Activated naive CD4-positive, alpha-beta T cell treated with anti-CD3 and anti-CD28 coated beads, Interleukin-2, amount 50 U/mL, for 72 hours (primary cell): ENCODE measurements at places on chromosomes 4 and X.

GRCh38 chr4:78293821-78294301, 236.7 kb downstream of the FRAS1 start:
- DNase-seq = no peak

GRCh38 chrX:151386838-151387459, 10.1 kb upstream of the VMA21 start:
- DNase-seq = no peak

- DNase-seq = no peak
Observed at GRCh38 chr4:186854256-186854655, 130.6 kb upstream of the FAT1 start.

GRCh38 chr4:184403384-184403781, 71.0 kb downstream of the IRF2 start:
- DNase-seq = no peak

- no peak for DNase-seq
Observed at GRCh38 chrX:22542641-22543040, 269.9 kb downstream of the CBLL2 start.

DNA sequence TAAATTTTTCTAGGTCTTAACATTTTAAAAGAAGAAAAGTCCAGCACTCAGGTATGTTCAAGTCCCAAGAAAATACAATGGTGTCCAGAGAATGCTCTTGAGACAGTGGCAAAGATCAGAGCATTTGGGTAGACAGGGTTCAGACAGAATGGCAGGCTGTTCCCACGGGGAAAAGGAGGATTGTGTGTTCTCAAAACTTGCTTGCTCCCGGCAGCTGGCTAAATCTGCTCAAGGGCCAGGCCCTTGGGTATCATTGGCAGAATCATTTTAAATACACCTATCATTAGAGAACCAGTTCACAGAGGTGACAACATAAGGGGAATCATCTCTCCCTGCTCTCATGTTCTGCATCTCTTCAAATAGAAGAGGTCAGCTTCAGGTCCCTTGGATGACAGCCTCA, 456.3 kb downstream of the DTHD1 start:
- DNase-seq = no peak

- no peak for DNase-seq
Observed at GRCh38 chrX:19848110-19848509, 39.3 kb downstream of the SH3KBP1 start.

GRCh38 chr4:94390804-94391410, 48.3 kb upstream of the HPGDS start:
- DNase-seq = peak; percentile 11

- DNase-seq = no peak
Observed at GRCh38 chr4:108683479-108683878, 33.1 kb downstream of the OSTC start.

DNA sequence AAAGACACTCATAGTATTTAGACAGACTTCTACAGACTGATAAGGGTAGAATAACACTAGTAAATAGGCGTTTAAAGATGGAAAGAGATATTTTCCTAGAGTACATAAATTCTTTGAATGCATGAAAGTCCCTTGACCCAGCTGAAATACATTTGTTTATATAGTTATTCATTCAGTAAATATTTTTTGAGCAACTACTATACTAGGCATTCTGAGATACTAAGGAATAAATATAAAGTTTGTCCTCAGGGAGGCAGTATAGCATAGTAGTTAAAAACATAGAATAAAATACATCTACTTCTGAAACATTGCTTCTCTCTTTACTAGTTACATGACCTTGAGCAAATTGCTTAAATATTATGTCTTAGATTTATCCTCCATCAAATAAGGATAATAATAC, 27.4 kb downstream of the HMGN5 start:
- DNase-seq = no peak

DNA sequence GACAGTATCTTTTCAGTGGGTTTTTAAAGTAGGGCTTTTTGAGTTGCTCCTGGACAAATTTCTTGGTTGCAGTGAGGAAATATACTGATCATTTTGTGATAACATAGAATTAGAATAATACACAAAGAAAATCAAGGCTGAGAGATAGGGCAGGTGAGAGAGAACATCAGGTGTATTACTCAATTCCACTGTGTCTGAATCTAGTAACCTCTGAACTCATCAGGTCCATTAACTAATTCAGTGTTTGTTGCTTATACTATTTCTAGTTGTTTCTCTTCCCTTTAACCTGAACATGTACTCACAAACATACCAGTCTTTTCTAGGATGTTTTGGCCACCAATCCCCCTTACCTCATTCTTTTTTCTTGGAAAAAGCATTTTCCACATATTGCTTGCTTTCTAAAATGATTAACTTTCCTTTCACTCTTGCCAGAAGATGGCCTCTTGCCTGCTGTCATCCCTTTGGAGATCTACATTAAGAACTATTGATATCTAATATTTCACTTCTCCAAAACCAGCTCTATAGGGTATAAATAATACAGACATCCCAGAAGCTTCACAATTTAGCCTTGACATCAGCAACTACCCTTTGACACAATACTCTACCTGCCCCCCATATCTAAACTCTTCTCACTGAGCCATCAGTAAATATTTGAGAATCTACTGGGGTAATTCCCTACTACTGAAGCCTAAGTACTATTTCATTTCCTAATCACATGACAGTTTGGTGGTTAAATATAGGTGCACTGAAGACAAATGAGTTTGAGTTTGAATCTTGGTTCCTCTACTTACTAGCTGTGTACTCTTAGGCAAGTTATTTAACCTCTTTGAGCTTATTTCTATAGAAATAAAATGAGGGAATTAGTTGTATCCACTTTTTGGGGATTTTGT, 470.8 kb upstream of the IGFBP7 start:
- DNase-seq = no peak

- no peak for DNase-seq
Observed at GRCh38 chr4:169774466-169775445, 17.0 kb upstream of the HPF1 start.

DNA sequence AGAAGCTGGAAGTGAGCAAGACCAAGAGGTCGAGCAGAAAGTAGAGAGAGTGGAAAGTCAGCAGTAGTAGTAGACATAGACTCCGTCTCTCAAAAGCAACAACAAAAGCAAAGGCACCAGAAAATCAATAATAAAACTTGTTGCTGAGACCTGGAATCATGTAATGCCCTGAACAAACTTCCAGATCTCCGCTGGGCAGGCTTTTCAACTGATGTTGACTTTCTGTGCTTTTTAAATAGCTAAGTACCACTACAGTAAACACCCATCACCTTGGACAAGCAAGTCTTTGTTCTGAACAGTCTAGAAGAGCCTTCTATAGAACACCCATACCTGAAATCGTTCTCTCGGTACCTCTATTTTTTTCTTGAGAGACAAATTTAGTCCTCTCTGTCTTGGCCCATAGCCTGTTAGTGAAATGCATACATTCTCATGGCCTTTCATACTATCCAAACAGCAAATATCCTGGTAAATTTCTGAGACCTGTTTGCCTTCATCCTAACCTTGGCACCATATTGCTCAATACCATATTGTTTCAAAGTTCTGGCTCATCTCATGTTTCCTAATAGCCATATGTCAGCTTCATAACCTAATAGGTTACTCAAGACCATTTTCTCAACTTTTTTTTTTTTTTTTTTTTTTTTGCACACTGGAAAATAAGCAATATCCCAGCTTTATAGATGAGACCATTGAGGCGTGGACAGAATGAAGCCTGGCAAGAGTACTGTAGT, 200.6 kb upstream of the RBPJ start:
- no peak for DNase-seq

- no peak for DNase-seq
Observed at GRCh38 chr4:80412322-80412721, 76.8 kb downstream of the CFAP299 start.

- no peak for DNase-seq
Observed at GRCh38 chr4:128858879-128859671, 49.6 kb downstream of the JADE1 start.

DNA sequence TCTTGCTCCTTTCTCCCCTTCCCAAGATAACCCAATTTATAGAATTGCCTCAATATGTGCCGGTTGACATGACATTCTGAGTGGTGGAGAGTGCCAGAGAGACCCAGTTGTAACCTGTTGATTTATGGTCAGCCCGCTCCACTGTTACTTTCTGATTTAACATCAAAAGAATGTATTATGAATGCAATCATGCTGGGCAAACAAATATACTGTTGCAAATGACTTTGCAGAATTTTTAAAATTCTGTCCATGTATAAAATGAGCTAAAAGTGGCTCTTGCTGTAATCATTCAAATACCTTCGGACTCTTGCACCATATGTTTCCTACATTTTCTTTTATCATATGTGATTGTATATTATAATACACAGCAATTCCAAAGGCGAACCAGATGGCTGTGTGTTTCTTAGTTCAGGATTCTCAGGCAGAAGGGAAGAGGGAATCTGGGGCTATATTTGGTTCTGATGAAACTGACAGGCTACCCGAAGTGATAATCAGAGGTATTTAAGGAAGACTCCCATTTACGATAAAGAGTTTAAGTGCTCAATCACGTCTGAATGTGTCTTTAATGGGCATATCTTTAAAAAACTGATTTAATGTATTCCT, 131.7 kb downstream of the CLCN4 start:
- no peak for DNase-seq

GRCh38 chr4:64465263-64465662, 56.0 kb upstream of the TECRL start:
- no peak for DNase-seq

DNA sequence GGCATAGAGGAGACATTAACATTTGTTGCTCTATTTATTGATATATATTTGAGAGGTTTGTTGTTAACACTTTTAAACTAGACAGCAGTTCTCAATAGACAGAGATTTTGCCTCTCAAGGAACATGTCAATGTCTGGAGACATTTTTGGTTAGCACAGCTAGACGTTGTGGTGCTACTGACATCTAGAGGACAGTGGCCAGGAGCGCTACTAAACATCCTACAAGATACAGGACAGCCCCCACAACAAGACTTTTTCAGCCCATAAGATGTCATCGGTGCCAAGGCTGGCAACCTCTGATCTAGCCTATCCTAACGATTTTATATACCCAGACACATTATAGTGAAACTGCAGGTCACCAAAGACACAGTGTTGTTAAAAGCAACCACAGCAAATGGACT, 18.4 kb upstream of the CTSO start:
- no peak for DNase-seq

GRCh38 chrX:132216283-132216682, 3.0 kb downstream of the RAP2C start:
- no peak for DNase-seq

- DNase-seq = no peak
Observed at GRCh38 chrX:115408771-115409400, 119.4 kb downstream of the LUZP4 start.

DNA sequence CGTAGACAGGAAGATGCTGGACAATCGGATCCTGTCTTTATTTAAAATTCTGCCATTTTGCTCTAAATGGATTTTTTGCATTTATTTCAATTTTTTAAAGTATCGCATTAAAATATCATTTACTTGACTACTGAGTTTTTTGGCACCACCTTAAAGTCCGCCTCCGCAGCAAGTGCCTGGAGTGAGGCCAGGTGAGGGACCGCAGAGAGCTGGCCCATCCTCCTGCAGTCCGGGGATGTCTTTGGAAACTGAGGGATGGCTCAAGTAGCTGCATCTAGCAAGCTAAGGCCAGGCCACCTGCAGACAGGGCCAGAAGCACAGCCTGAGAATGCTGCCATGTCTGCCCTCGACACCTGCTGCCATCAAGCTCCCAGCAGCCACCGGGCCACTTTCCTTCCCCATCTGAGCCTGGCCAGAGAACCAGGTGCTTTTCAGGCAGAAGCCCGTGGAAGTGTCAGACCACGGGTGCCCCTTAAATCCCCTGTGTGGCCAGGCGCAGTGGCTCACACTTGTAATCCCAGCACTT, 69.6 kb downstream of the ABLIM2 start:
- no peak for DNase-seq

DNA sequence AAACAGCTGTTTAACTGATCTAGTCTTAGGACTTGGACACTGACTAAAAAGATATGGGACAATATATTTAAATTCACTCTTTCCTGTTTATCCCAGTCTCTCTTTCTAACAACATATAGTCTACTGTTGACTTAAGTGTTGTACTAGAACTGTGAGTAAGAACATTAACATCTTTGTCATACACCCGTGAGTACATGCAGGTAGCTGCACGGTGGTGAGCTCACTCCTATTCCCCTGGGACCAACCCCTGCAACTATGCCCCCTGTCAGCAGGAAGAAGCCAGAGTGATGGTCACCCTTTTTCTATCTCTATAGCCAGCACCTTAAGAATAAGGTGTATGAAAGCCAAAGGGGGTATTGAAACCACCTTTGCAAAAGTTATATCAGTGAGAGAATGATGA, 17.6 kb downstream of the TBL1X start:
- DNase-seq = no peak

- no peak for DNase-seq
Observed at GRCh38 chr4:185304944-185305690, 90.6 kb downstream of the LRP2BP start.

GRCh38 chrX:68868316-68868715, 39.5 kb downstream of the EFNB1 start:
- no peak for DNase-seq

GRCh38 chr4:5018603-5019002, 655 bp downstream of the CYTL1 start:
- no peak for DNase-seq

DNA sequence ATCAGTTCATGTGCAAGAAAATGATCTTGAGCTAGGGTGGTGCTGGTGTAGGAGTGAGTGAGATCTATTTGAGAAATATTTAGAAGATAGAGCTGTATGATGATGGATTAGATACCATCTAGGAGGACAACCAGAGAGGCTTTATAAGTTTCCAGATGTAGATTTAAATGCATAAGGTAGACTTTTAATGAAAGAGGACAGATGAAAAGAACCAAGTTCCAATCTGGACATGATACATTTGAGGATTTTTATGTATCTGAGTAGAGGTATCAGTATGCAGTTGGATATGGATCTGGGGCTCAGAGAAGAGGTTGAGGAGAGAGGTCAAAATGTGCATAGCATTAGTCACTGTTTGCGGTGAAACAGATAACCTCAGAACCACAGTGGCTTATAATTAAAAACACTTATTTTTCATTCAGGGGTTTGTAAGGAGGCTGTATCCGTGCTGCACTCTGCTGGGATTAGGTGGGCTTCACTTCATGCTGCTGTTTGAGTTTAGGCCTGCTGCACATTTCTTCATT, 348.7 kb downstream of the BMPR1B start:
- DNase-seq = no peak

DNA sequence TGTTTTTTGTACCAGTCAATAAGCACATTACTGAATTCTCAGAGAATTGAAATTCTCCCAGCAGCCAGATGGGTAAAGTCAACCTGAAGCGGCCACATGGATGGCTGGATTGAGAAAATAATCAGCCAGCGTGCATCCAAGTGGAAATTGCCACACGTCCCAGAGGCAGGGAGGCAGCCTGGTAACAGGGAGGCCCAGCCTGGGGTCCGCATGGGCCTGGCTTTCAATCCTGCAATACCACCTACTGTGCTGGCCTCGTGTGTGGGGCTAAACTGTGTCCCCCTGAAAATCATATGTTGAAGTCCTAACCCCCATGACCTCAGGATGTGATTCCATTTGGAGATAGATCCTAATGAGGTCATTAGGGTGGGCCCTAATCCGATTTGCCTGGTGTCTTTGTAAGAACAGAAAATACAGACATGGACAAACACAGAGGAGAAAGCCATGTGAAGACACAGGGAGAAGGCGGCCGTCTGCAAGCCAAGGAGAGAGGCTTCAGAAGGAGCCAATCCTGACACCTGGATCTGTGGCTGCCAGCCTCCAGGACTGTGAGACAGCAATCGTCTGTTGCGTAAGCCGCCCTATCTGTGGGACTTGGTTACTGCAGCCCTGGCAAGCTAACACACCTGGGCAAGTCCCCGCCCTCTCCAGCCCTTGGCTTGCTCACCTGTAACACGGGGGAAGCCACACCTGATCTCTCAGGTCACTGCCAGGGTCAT, 90.3 kb downstream of the JAKMIP1 start:
- DNase-seq = no peak

- no peak for DNase-seq
Observed at GRCh38 chr4:55021214-55021613, 104.2 kb downstream of the KDR start.
